ENCODE measurements at places on chromosomes 13 and 19.
A peak's percentile ranks its signal among the peaks of the same experiment; 100 is the strongest.

DNA sequence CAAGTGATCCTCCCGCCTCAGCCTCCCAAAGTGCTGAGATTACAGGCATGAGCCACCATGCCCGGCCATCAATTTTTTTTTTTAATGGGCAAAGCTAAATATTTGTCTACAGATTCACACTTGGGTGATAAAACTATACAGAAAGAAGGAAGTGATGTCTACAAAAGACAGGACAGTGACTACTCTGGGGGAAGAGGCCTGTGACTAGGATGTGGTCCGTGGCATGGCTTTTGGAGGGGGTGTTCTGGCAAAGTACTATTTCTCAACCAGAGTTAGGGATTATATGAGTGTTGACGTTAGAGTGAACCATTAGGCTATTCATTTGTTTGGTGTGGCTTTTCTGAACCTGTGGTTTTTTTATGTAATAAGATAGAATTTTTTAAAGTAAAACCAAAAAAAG is 42.7 kb downstream of the INSR start:
- peak; percentile 76 for DNase-seq

DNA sequence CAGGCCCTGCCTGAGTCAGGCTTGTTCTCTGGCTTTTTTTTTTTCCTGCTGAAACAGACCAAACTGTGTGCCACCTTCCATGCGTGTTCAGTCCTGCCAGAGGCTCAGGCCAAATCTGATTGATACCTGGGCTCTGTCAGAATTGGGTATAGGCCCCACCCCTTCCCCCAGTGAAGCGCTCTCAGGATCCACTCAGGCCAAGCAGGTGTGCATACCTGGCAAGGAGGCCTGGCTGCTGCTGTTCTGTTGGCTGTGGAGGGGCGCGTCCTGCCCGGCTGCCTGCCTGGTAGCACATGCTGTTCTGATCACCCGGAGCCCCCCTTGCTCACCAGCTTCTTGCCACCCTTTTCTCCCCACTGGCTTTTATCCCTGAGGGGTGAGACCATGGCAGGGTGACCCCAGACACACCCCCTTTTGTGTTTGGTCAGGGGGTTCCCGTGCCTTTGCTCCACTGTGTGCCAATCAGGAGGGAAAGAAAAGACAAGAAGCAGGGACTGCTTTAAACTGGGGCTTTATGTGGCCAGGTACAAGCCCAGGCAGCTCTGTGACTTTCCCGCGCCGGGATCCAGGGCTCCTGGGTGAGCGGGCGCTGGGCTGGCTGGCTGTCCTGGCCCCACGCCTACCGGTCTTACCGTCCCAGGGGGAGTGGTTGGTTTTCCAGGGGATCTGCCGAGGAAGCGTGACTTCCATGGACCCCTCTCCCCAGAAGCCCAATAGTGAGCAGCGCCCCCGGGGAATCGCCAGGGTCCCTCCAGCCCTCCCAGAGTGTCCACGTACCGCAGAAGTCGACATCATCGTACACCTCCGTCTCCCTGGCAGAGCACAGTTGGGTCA is 12.7 kb downstream of the PRAM1 start:
- DNase-seq: no peak

- DNase-seq: no peak
Observed at GRCh38 chr13:103097366-103097928, 31.2 kb upstream of the SLC10A2 start.

DNA sequence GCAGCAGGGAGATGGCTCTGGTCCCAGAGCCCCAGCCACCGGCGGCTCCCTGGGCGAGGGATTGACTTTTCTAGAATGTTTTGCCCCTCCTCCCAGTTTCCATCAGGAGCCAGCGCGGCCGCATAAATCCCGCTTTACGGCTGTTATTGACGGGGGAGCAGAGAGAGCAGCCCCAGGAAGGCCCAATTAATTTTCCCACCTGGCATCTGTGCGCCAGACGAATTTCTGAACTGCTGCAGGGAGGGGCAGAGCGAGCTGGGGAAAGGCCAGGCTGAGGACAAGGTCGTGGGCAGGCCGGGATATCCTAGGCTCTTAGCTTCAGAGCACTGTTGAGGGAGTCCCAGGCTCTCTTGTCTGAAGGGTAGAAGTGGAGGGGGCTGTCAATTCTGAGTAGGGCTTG is 24.7 kb downstream of the ZNRF4 start:
- no peak for DNase-seq

- DNase-seq: no peak
Observed at GRCh38 chr13:107200491-107200890, 632.6 kb upstream of the ARGLU1 start.

- DNase-seq: no peak
Observed at GRCh38 chr19:42076380-42076944, 496 bp downstream of the ZNF574 start.

DNA sequence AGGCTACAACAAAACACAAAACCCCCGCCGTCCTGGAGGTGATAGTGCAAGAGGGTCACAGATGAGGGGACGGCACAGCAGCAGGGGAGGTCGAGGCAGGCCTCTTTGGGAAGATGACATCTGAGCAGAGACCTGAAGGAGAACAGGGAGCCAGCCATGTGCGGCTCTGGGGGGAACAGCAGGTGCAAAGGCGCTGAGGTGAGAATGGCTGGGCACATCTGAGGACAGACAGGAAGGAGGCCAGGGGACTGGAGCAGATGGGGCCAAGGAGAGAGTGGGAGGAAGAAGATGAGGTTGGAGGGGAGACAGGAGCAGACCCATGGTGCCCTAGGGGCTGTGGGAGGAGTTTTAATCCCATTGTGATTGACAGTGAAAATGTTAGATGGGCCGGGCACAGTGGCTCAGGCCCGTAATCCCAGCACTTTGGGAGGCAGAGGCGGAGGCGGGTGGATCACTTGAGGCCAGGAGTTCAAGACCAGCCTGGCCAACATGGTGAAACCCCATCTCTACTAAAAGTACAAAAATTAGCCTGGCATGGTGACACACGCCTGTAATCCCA is 1.8 kb upstream of the CKM start:
- DNase-seq: no peak

DNA sequence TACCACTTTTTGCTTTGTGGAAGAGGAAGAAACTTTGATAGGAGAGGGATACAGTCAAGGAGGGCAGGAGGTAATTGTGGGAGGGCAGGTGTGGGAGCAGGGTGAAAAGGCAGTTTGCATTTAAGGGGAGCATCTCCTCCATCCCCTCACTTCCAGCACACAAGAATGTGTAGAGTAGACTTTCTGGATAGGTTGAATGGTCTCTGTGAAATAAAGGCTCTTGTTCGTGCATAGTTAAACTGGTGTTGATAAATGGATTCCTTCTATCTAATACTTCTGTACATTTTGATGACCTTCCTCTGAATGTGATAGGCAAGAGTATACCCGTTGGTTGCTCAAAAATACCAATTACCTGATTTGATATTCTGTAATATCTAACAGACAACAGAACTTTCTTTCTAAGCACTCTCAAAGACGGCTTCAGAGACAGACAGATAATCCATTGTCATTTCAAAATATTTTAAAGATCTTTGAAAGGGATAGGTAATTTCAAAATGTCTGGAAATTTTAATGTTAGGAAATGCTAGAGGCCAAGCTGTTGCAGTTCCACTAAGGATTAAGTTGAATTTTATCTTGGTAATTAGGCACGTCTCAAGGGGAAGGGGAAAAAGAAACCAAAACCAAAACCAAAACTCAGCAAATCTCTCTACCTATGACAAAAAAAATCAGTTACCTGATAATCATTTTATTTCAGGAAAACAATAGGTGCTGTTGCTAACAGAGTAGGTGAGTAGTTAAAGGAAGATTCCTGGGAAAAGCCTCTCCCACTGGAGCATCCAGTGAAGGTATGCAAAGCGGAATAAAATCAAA is 302.6 kb downstream of the COG6 start:
- no peak for DNase-seq

GRCh38 chr13:68168448-68168847 is 938.3 kb upstream of the PCDH9 start:
- DNase-seq: no peak

DNA sequence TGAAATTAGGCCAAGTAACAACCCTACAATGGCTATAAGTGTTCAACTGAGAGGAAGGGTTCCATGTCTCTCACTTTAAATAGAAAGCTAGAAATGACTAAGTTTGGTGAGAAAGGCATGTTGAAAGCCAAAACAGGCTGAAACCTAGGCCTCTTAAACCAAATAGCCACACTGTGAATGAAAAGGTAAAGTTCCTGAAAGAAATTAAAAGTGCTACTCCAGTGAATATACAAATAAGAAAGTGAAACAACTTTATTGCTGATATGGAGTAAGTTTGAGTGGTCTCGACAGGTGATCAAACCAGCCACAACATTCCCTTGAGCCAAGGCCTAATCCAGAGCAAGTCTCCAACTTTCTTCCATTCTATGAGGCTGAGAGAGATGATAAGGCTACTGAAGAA is 209.6 kb downstream of the KLF12 start:
- DNase-seq: no peak

- DNase-seq: no peak
Observed at GRCh38 chr13:46071590-46072249, 19.2 kb upstream of the ZC3H13 start.

- no peak for DNase-seq
Observed at GRCh38 chr13:30510091-30510490, 44.4 kb upstream of the HMGB1 start.

GRCh38 chr13:74128156-74128767 is 5.9 kb downstream of the KLF12 start:
- DNase-seq: no peak

- DNase-seq: no peak
Observed at GRCh38 chr13:34004676-34005075, 186.7 kb downstream of the RFC3 start.

- no peak for DNase-seq
Observed at GRCh38 chr13:110125613-110126272, 181.2 kb downstream of the COL4A1 start.

DNA sequence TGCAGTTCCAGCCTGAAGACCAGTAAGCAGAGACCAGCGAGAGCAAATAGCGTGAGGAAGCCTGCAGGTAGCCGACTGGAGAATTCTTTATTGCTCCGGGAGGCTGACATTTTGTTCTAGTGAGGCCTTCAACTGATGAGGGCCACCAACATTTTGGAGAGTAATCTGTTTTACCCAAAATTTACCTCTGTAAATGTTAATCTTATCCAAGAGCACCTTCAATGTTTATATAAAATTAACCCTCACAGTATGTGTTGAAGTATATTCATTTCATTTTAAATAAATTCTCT is 546.4 kb upstream of the SLITRK5 start:
- DNase-seq: no peak

GRCh38 chr13:45320876-45321629 is 19.9 kb downstream of the TPT1 start:
- peak; percentile 94 for DNase-seq

GRCh38 chr13:36310417-36311108 is 12.9 kb upstream of the CCDC169 start:
- no peak for DNase-seq

DNA sequence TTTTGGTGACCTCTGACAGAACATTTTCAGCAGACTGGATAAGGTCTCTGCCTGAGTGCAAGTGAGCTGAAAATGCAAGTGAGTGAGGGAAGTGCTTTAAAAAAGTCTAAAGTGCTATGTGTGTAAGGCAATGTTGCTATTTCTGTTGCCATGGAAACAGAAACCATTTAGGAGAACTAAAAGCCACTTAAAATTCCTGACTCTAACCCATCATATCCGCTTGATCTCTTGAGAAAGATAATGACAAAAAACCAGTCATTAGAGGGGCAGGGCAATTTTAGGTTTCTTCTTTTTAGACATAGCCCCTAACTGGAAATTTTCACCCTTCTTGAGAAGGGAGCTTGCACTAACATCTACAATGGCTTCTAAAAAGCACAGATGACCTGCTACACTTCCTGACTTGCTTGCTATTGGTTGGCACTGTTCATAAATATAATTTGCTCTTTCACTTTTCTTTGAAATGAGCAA is at the start of gene CYSLTR2:
Gene CYSLTR2 (plus strand): TSS at position 458 of the 468 bp plus-strand sequence. CDS start 52,889 bp downstream, outside the sequence.
- DNase-seq: peak; percentile 50

DNA sequence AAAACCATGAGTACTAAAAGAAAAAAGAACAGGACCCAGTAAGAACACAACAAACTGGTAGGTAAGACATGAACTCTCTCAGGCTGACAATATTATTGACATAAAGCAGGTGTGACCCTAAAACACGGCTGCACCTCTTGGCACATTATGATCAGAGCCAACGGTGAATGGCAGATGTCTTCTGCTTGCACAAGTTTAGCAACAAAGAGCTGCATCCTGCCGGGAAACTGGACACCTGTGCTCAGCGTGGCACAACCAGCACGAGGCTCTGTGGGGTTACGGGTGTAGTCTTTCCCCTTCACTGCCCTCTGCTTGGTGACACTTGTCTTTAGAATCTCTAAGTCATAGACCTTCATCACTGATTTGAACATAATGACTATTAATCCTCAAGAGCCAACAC is 97.9 kb downstream of the DOCK9 start:
- DNase-seq: no peak

GRCh38 chr13:73339086-73339485 is 280.3 kb downstream of the KLF5 start:
- DNase-seq: no peak

- no peak for DNase-seq
Observed at GRCh38 chr13:62209529-62209928, 793.9 kb upstream of the PCDH20 start.

DNA sequence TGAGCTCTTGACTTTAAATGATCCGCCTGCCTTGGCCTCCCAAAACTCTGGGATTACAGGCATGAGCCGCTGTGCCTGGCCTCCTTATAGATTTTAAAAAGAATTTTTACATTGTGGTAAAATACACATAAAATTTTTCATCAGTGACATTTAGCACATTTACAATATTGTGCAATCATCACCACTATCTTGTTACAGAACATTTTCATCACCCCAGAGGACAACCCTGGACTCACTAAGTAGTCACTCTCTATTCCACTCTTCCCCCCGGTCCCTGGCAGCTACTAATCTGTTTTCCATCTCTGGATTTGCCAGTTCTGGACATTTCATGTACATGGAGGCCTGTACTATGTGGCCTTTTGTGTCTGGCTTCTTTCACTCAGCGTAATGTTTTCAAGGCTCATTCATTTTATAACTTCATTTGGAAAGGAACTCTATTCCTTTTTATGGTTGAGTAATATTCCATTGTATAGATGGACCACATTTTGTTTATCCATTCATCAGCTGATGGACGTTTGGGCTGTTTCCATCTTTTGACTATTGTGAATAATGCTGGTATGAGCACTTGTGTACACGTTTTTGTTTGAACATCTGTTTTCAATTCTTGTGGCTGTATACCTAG is 19.9 kb downstream of the MEGF8 start:
- no peak for DNase-seq

- DNase-seq: no peak
Observed at GRCh38 chr19:6602729-6603114, 11.8 kb upstream of the CD70 start.

GRCh38 chr13:48624858-48625257 is 28.9 kb upstream of the CYSLTR2 start:
- peak; percentile 77 for DNase-seq

GRCh38 chr13:23021906-23022305 is 158.9 kb upstream of the SGCG start:
- DNase-seq: no peak

DNA sequence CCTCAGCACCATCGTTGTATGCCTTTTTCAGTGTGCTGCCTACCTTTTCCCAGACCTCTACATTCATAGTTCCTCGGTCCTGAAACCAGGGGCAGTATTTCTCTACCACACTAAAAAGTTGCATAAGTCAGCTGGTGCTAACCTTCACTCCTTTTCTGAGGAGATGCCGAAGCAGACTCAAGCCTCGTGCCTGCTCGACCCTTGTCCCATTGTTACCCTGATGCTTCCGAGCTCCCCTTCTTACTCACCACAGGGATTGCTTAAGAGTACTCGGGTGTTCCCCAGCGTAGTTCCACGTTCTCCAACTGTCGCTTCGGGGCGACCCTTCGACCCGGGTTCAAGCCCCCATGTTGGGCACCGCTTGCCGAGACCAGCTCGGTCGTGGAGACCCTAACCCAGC is 19.0 kb upstream of the IL17D start:
- DNase-seq: no peak
